ENCODE measurements at places on chromosomes 2 and 18. TPM values are rescaled to one million over a fixed set of nuclear protein-coding genes. Genes with fewer than 3 reads are reported as not detected.

SIX3 gene
- polyA plus RNA-seq = not detected

DCDC2C gene
- polyA plus RNA-seq = not detected

GCG gene
- polyA plus RNA-seq = not detected

RFX8 gene
- not detected for polyA plus RNA-seq

SERTAD2 gene
- 6.3 TPM for polyA plus RNA-seq

REG1B gene
- polyA plus RNA-seq = not detected

TDRD15 gene
- 0.05 TPM for polyA plus RNA-seq

PAX8 gene
- polyA plus RNA-seq = 0.97 TPM

CFAP65 gene
- polyA plus RNA-seq = not detected

EGR4 gene
- polyA plus RNA-seq = not detected

SAG gene
- not detected for polyA plus RNA-seq

SERPINB11 gene
- not detected for polyA plus RNA-seq

NPHP1 gene
- 1.0 TPM for polyA plus RNA-seq

SLC23A3 gene
- polyA plus RNA-seq = not detected

VWA3B gene
- polyA plus RNA-seq = not detected

ERFE gene
- polyA plus RNA-seq = not detected

DNA sequence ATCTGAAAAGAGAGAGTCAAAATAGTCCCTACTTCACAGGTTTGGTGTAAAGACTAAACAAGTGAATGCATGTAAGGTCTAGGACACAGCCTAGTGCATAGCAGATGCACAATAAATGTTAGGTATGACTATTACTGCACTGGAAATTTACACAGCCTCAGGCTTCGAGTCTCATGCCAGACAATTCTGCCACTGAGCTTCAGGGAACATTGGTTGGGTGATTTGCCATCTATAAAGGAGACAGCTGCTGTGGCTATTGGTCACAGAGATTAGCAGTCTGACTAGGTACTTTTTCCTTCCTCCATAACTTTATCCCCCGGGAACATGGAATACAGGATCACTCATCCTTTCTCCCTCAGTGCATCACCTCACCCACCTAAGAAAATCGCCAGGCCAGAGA, 89.2 kb downstream of the FAM124B start:
- DNase-seq = no peak

DNA sequence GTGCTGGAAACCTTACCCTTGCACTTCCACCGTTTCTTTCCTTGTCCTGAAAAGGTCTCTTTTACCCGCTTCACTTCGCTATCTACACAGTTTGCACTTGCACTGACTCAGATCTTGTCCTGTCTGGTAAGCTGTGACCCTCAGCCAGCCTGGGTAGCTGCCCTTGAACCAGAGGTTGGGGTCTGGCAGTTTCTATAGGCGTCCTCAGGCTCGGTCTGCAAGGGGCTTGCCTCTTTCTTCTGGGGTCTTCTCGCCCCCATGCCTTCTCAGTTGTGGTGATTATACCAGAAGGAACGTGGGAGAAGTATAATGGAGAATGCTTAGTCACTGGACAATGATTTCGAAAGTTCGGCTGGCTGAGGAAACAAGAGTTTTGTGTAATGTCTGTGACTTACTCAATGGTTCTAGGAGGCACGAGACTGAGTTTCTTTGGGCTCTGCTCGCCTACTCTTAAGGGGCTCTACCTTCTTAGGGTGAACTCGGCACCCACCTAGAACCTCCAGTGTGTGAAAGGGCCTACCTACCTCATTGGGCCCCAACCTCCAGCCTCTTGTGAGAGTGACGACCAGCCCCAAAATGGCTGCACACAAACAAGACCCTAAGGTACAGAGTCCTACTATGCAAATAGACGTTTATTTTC, 6.9 kb upstream of the STAT1 start:
- DNase-seq = no peak

- DNase-seq = peak; percentile 74
Measured at GRCh38 chr2:69946351-69947324, 14.8 kb downstream of the ASPRV1 start.

DNA sequence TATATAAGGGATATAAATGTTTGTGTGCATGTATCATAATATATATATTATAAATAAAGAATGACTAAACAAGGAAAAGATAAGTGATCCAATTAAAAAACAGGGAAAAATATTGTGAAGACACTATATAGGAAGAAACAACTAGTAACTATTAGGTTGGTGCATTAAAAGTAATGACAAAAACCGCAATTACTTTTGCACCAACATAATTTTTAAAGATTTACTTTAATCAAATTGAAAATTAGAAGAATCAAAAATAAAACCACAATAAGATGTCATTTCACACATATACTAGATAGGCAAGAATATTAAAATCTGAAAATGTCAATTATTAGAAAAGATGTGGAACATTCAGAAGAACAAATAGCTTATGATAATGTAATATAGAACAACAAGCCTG, 595.9 kb downstream of the KCNJ3 start:
- DNase-seq = no peak

- DNase-seq = no peak
Measured at GRCh38 chr2:54879032-54879431, 155.6 kb downstream of the EML6 start.

DNA sequence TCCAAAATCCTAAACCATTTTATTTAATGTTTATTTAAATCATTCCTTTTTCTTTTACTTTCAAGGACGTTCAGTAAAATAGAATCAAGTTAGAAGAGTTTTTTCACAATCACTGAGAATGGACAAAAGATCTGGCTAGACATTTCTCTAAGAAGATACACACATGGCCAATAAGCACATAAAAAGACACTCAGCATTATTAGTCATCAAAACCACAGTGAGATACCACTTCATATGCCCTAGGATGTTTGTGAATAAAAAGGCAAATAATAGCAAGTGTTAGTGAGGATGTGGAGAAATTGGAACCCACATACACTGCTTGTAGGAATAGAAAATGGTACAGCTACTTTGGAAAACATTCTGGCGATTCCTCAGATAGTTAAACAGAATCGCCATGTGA, 76.1 kb downstream of the RHBDD1 start:
- DNase-seq = no peak

GRCh38 chr2:47903781-47904490, 2.4 kb downstream of the FBXO11 start:
- DNase-seq = no peak

DNA sequence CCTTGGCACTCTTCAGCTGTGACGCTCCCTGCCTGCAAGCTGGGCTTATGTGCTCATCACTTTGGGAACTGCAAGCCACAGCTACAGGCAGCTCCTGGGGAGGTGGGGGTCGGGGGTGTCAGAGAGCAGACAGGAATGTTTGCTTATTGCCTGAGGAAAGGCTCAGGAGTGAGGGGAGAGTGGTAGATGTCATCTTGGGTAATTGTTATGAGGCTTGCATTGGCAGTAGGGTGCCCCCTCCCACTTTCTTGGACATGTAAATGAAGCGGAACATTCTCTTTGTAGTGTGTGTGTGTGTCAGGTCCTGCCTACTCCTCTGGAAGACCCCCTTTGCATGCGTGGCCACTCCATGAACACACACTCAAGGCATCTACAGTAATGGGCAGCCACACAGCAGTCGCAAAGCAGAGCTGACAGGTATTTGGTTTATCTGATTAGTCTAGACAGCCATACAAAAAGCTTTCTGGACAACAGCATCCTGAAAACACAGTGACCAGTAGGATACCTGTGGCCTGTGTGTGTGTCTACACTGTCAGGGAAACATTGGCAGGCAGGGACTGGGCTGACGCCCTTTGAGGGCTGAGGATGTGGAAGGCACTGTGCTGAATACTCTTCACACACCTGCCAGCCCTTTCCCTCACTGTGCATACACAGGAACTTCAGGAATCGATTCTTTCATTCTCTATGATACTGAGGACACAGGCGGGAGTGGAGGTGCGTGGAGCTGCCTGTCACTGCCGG, 17.1 kb upstream of the MC2R start:
- no peak for DNase-seq

- DNase-seq = no peak
Measured at GRCh38 chr2:210617732-210618330, 61.4 kb downstream of the CPS1 start.

GRCh38 chr2:17790536-17790935, 25.7 kb upstream of the MSGN1 start:
- no peak for DNase-seq

- DNase-seq = no peak
Measured at GRCh38 chr2:238492840-238493239, 66.1 kb downstream of the ASB1 start.

GRCh38 chr2:172909454-172909853, 166.2 kb upstream of the MAP3K20 start:
- DNase-seq = no peak

DNA sequence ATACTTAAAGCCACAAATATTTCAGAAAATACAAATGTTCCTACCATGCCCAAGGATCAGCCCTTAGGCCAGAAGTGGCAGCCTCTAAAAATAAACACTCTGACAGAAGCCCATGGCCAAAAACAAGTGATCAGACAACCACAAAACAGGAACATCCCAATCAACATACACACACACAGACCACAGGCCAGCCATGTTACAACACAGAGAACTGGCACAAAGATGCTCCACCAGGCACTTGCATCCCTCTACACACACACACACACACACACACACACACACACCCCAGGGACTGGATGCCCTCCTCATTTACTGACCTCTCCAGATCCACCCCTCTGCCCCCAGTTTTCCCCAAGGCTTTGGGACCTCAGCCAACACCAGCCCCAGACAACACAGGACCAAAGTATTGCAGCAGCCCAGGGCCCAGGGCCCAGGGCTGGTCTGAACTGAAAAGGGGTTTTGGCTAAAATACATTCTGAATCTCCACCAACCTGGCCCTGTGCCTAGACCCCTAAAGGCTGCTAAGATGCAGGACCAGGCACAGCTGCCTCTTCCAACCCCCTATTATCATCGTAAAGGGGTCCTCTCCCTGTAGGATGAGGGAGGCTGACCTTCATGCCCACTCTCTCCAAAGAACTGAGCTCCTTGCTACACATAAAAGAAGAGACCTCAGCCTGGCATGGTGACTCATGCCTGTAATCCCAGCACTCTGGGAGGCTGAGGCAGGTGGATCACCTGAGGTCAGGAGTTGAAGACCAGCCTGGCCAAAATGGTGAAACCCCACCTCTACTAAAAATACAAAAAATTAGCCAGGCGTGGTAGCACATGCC, 151.4 kb downstream of the TNS1 start:
- DNase-seq = no peak

GRCh38 chr2:181542170-181542569, 85.0 kb downstream of the ITGA4 start:
- DNase-seq = no peak

- no peak for DNase-seq
Measured at GRCh38 chr2:145841973-145842372, 1322.1 kb upstream of the ZEB2 start.

- DNase-seq = no peak
Measured at GRCh38 chr18:79879566-79879965, 71.9 kb downstream of the SLC66A2 start.

DNA sequence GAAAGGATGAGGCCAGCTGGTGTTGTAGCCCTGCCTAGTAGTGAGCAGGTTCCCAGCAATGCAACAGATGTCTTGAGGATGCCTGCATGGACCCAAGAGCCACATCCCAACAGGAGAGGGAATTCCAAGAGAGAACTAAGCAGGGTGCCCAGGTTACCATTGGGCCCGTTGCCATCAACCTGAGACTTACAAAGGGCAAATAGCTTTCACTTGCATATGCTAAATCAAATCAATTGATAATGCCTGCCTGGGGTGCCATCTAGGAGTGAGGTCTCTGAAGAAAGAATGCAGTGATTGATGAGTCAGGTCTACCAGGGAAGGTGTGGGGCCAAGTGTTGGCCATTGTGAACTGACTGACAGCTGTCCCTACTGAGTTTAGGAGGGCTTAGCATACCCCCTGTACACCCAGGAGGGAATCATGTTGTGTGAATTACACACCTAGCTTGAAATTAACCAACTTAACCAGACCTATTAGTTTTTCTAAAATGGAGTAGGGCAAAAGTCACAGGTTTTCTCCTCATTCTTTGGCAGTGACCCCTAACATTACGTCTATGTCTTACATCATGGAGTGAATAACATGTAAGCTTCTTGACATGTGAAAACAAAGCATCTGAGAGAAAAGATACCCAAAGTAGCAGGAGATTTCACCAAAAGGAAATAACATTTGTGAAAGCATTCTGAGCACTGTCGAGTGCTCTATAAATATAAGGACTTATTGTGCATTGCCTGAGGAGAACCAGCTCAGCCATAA, 32.3 kb downstream of the FHOD3 start:
- no peak for DNase-seq

- peak; percentile 65 for DNase-seq
Measured at GRCh38 chr2:190649035-190649797, at the start of gene NAB1. TSS of gene NAB1 (plus strand) at chr2:190649083. CDS start at chr2:190659177, 10,094 bp downstream.

DNA sequence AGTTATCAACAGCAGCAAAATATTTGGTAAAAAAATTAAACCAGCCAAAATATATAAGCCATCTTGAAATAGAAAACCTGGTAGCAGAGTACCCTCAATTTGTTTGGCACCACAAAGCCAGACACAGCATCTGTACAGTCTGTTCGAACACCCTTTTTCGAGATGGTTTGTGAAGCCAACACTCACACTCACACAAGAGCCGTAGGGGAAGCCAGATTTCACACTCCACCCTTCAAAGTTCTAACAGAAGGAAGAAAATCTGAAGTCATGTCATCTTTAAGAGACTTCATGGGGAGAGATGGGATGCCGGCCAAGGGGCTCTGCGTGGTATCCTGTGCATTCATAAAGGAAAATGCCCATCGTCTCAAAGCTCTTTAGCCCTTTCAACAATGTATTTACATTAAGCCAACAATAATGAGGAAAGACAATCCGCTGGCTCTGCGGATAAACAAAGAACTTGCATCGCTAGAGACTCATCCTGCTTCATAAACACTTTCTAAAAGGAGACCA, 451.5 kb upstream of the CHST9 start:
- DNase-seq = no peak

GRCh38 chr2:101745711-101746694, 48.5 kb downstream of the MAP4K4 start:
- DNase-seq = no peak

- no peak for DNase-seq
Measured at GRCh38 chr2:17962876-17963275, 84.4 kb downstream of the KCNS3 start.

DNA sequence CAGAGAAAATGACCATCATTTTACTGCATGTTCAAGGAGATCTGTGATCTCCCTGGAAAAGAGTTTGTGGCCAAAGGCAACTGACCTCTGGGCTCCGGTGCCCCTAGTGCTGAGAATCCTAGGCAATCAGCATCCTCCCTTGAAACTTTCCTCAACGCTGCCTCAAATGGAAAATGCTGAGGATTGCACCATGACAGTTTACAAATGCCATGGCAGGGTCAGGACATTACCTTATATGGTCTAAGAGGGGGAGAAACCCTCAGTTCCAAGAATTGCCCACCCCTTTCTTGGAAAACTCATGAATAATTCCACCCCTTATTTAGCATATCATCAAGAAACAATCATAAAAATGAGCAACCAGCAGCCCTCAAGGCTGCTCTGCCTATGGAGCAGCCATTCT, 48.3 kb downstream of the ALPK2 start:
- DNase-seq = no peak

DNA sequence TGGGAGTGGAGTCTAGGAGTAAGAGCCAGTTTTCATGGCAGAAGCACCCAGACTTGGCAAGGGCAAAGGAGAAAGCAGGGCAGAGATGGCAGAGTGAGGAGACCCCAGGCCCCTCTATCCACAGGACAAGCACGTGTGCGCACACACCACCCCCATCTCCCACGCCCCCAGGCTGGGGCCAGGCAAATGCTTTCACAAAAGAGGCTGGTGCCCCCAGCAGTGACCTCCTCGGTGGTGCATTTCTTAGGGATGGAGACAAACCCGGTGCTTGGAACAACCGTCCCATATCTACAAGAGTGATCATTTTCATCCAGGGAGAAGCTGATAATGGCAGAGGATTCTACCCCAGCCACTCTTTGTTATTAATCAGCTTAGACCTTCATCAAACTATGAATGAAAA, 62.0 kb downstream of the KCNF1 start:
- no peak for DNase-seq

Data from CD8-positive, alpha-beta memory T cell (primary cell).